M059J (cell line): ENCODE measurements at places on chromosomes 6 and 20.

GRCh38 chr6:25035174-25035511, 99.4 kb upstream of the RIPOR2 start:
- DNase-seq: peak; percentile 47

GRCh38 chr6:44668976-44669934, 281.7 kb downstream of the CDC5L start:
- peak; percentile 54 for DNase-seq

- DNase-seq: no peak
Measured at GRCh38 chr6:132568611-132569010, 1.5 kb upstream of the TAAR6 start.

GRCh38 chr6:109000289-109000688, 94.4 kb downstream of the SESN1 start:
- no peak for DNase-seq

DNA sequence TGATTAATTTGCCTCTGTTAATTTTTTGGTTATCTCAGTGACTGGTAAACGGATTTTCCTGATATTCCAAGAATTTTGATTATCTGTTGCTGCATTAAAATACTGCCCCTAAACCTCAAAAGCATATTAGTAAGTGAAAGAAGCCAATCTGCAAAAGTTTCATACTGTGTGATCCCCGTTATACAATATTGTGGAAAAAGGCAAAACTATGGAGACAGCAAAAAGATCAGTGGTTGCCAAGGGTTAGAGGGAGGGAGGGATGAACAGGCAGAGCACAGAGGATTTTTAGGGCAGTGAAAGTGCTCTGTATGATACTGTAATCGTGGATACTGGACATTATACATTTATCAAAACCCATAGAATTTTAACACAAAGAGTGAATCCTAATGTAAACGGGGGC, 133.0 kb downstream of the MYLK4 start:
- DNase-seq: no peak

DNA sequence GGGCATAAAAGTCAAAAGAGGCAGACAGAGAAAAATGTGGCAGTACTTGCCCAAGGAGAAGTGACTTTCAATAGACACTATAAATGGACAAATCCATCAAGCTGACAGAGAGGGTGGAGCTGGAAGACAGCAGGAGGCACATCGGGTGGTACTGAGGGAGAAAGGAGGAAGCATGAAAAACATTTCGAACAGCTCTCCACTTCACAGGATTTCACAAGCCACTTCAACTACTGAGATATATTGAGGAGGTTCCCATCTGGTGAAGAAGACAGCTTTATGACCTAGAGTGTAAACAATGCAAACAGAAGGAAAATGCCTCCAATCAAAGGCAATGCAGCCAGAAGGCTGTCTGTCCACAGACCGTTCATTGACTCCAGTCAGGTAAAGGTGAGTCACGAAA, 259.4 kb upstream of the ECI2 start:
- no peak for DNase-seq

GRCh38 chr6:28648878-28649375, 123.2 kb downstream of the GPX5 start:
- DNase-seq: peak; percentile 14

- peak; percentile 96 for DNase-seq
Measured at GRCh38 chr6:42404484-42404883, 47.2 kb downstream of the TRERF1 start.

DNA sequence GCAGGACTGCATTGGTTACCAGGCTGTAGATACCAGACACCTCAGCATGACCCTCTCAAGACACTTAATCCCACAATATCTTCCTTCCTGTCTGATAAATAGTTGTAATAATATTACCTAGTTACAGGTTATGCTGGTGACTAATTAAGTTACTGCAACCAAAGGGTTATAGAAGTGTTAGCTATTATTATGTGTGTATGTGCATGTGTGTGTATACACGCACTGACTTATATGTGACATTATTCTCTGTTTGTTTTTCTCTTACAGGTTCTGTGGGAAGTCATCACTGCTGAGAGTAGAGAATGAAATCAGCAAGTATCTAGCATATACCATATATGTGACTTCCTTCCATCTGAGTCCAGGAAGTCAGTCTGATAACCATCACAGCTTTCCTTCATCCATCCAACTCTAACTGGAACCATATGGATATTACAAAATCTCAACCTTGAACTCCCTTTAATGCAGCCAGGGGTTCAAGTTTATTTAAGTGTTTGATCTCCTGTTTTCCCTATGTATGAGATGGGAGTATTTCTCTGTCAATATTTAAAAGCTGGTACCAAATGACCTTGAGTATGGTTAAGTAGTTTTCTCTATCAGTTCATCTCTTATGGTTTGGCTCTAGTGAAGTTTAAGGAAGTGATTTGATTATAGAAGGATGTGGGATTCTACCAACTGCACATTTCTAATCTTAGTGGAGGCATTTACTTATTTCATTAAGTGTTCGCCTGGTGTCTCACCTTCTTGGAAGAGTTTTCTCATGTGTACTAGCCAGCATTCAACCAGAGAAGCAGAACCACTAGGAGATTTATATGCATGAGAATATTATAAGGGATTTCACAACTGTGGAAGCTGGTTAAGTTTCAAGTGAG, 313.2 kb downstream of the HIVEP2 start:
- peak; percentile 87 for DNase-seq

DNA sequence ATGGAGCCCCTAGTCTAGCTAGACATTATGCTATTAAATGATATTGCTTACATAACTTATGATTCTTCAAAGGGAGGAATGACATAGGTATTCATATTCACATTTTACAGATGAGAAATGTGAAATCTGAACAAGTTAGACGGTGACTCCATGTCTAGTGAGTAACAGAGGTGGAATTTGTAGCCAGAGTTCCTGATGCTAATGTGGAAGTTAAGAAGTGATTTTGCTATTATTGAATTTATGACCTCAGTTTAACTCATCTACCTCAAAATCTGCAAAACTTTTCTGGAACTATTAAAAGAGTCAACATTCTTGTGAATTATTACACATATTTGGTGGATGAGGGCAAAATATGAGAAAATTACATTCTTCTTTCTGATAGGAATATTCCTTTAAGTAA, 347.6 kb upstream of the MMS22L start:
- peak; percentile 30 for DNase-seq

- no peak for DNase-seq
Measured at GRCh38 chr6:41548098-41548840, 2.1 kb downstream of the FOXP4 start.
